ENCODE measurements at places on chromosomes 5 and 9.

GRCh38 chr5:126926187-126926586 lies 104.2 kb downstream of the MARCHF3 start:
- H3K27me3 ChIP-seq = no peaks in the 10 kb centered on the region
- H3K4me3 ChIP-seq = no peak overlapping the region
- H3K4me1 ChIP-seq = peaks cover 10% of the 10 kb centered on the region
- DNase-seq = no peak
- H3K27ac ChIP-seq = no peak overlapping the region

DNA sequence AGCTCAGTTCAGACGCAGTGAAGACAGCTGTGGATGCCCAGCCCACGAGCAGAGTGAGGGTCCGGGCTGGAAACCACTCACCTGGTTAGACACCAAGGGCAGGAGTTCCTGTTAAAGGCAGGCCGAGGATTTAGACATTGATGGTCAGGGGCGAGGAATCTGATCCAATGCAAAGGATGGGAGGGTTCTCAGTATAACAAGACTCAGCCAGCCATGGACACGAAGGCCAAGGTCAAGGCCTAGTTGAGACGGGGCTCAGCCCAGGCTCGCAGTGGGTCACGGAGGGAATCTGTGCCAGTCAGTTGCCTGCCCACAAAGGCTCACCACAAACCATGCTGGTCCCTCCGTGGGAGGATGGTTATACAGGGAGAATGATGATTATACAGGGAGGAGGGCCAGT lies 63.3 kb upstream of the FCN1 start:
- no peak overlapping the region for H3K4me3 ChIP-seq
- DNase-seq = no peak
- no peaks in the 10 kb centered on the region for H3K36me3 ChIP-seq
- no peaks in the 10 kb centered on the region for H3K4me1 ChIP-seq
- H3K27me3 ChIP-seq = peaks cover 51% of the 10 kb centered on the region

DNA sequence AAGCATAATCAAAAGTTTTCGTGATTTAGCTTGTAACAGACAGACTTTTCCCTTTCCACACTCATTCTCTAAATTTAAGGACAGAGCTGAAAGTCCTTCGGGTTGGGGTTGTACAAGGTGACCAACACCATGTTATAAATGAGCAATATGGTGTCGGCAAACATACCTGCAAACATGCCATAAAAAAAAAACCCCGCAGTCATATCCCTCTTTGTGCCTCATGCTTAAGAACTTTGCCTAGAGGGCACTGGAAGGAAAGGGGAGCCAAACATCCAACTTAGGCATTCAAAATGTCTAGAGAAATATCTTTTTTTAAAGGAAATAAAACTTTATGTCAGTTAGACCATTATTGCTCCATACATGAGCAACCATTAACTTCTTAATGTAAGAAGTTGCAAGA lies 73.2 kb downstream of the TLE1 start:
- H3K4me1 ChIP-seq = peaks cover 23% of the 10 kb centered on the region
- peaks cover 58% of the 10 kb centered on the region for H3K36me3 ChIP-seq
- DNase-seq = no peak
- no peak overlapping the region for H3K27ac ChIP-seq
- no peak overlapping the region for H3K4me3 ChIP-seq
- H3K27me3 ChIP-seq = no peaks in the 10 kb centered on the region

DNA sequence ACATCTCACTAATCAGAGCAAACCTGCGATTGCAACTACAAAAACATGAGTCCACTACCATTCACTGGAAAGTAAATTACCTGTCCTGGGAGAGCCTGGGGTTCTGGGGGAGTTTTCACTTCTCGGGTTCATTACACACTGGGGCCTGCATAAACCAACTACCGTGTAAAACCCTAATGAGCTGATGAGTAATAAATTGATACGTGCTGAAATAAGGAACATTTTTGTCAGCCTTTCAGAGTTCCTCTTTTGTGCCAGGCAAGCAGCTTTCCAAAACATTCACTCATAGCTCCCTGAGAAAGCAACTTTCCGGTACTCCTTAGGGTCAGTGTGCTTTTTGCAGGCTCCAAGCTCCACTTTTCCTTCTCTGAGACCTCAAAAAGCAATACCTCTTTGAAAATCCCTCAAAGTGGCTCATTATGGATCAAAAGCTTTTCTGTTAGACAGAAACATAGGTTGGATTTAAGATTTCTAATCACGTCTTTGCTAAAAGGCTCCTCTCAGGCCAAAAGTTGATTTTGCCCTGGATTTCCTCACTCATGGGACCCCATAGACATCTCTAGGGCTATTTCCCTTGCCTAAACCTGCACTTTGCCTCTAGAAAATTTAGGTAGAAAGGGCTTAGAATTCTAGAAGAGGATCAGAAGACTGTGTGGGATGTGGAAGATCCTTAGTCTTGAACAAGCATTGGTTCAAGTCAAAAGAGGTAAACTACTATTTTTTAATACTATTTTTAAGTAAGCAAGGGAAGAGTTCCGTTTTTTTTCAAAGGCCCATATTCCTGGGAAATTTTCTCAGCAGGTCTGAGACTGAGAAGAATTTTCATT lies 74.8 kb downstream of the ST8SIA4 start:
- DNase-seq = no peak
- no peak overlapping the region for H3K27ac ChIP-seq
- no peaks in the 10 kb centered on the region for H3K36me3 ChIP-seq
- H3K4me1 ChIP-seq = peaks cover 19% of the 10 kb centered on the region

GRCh38 chr5:40227366-40227765 lies 452.3 kb upstream of the PTGER4 start:
- peaks cover 43% of the 10 kb centered on the region for H3K4me1 ChIP-seq
- no peak overlapping the region for H3K4me3 ChIP-seq
- no peaks in the 10 kb centered on the region for H3K27me3 ChIP-seq

DNA sequence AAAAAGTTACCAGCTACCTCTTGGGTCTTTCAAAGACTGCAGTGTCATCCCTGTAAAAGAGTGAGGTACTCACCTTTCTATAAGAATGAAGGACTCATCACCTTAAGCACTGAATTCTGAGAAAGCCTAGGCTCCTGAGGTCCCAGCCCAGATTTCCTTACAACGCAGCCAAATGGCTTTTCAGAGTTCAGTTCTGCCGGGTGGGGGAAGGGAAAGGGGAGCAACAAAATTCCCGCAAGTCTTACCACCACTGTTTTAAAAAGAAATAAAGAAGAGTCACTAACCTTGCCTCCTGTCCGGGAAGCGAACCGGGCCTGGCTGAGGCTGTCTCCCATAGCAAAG lies 373 bp downstream of the ADAMTS12 start:
- DNase-seq = no peak
- H3K4me3 ChIP-seq = peak overlapping the region; percentile 70
- H3K4me1 ChIP-seq = peaks cover 26% of the 10 kb centered on the region
- H3K36me3 ChIP-seq = no peaks in the 10 kb centered on the region

DNA sequence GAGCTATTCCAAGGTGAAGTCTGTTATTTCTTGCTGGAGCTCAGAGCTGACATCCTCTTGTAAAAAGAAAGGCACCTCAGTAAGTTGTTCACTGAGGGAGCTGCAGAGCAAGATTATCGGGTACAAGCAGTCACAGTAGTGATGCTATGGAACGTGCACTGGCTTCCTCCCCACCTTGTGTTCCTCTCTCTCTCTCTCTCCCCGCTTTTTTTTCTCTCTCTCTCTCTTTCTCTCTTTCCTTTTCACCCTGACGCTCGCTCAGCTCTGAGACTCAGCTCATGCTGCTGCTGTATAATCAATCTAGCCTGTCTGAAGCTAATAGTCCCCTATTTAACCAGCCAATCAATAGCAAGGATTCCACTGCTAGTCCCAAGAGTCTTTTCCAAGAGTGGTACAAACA lies 587.6 kb upstream of the CDH18 start:
- no peaks in the 10 kb centered on the region for H3K27me3 ChIP-seq
- no peak for DNase-seq
- peaks cover 15% of the 10 kb centered on the region for H3K4me1 ChIP-seq
- no peak overlapping the region for H3K4me3 ChIP-seq

DNA sequence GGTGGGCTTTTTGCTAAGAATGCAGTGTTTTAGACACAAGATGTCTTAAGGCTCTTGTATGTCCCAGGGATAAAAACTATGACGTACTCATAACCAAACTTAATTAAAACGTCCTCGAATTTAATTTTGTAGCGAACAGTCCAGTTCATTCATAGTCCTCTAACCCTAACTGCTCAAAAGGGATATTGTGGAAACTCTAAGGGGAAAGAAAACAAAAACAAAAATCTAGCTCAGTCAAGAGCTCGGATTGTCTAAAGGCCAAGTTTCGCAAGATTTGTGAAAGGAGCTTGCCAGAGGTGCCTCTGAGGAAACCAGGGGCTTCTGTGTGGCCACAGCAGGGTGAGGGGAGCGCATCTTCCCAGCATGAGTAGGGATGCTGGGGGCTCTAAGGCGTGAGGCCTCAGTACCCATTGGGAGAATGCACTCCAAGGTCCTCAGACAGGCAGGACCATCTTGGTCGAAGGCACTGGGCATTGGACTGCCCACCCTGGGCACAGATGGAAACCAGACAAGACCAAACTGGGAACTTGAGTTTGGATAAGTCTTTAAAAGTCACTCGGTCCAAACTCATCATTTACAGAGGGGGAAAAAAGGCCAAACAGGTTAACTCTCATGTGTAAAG lies 71.8 kb downstream of the PRRT1B start:
- no peak overlapping the region for H3K27ac ChIP-seq
- peaks cover 55% of the 10 kb centered on the region for H3K36me3 ChIP-seq
- H3K4me1 ChIP-seq = peaks cover 5% of the 10 kb centered on the region
- H3K27me3 ChIP-seq = no peaks in the 10 kb centered on the region
- no peak for DNase-seq

- H3K36me3 ChIP-seq = peaks cover 8% of the 10 kb centered on the region
- H3K4me3 ChIP-seq = no peak overlapping the region
- DNase-seq = no peak
Observed at GRCh38 chr5:43357878-43358281, 44.7 kb upstream of the HMGCS1 start.

All from mesothelial cell of epicardium (in vitro differentiated cells).